ENCODE measurements at places on chromosomes 1 and 21.
A peak's percentile ranks its signal among the peaks of the same experiment; 100 is the strongest.

DNA sequence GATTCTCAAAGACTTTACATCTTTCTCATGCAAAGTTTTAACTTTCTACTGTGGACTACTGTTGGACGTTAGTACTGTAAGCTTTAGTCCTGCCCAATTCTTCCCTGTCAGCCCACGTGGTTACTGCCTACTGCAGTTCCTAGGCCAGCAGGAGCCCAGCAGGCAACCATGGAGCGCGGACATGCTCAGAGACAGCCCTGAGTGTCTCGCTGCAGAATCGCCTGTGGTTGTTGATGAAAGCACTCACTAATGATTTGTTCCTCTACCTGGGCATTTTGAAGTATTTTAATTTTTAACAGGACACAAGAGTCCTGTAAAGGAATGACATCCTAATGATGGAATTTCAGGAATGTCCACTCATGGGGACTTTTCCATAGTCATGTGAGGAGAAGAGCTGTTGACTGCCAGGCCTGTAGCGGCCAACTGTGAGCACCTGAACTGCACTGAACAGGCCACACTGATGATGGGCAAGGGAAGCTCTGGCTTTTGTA, 44.1 kb downstream of the PGBD5 start:
- DNase-seq = no peak

DNA sequence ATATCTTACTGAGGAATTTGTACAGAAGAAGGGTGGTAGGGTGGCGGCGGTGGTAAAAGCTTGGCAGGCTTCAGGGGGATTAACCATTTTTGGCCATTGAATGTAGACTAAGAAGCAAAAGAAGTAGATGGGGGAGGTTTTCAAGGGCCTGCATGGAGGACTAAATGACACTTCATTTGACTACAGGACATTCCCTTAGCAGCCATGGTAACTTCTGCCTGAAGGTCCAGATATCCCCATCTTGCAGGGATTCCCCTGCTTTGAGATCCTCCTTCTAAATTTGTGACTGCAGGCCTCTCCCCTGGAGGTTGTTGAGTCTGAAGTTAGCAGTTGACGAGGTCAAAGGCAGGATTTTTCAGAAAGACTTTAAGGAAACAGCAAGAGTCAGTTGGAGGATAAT, 4.8 kb downstream of the VASH2 start:
- DNase-seq = no peak

GRCh38 chr1:2251363-2251762, 23.2 kb downstream of the SKI start:
- peak; percentile 45 for DNase-seq

DNA sequence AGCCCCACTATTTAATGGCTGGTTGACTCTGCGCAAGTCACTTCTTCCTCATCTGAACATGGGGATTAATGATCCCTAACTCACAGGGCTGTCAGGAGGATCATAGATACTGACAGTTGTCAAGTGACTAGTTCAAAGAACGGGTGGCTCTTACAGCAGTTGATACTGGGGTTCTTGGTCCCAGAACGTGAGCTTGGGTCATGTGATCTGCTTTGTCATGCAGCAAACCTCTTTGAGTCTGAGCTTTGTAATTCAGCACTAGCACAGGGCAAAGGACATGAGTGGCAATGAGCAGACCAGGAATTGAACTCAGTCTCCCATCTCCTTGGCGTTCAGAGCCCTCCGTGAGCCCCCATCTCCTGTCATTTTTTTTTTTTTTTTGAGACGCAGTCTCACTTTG, 64.4 kb downstream of the TRABD2B start:
- DNase-seq = no peak

- DNase-seq = no peak
Observed at GRCh38 chr1:29197993-29198392, 16.3 kb upstream of the SRSF4 start.

GRCh38 chr1:198597690-198598430, 41.0 kb upstream of the PTPRC start:
- DNase-seq = no peak

- no peak for DNase-seq
Observed at GRCh38 chr1:119385650-119386049, 17.1 kb downstream of the HAO2 start.

DNA sequence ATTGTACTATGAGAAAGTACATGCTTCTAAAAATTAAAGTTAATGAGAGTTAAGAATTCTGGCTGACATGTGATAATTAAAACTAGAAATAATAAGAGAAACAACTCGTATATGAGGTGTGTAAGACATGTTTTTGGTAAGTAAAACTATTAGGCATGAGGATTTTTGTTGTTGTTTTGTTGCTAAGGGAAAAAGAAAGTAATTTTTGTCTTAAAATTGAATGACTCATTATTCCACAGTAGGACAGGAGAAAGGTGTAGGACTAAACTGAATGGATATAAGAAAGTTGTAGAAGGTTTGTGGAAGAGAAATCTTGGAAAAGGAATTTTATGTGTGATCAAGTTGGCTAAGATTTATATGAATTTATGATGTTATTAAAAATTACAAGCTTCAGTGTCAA, 54.8 kb downstream of the TBX19 start:
- no peak for DNase-seq

GRCh38 chr1:211986628-211987254, 48.6 kb downstream of the INTS7 start:
- no peak for DNase-seq

GRCh38 chr21:40173816-40174215, 306.6 kb downstream of the PCP4 start:
- DNase-seq = no peak

GRCh38 chr1:45960930-45961715, 157.7 kb downstream of the MAST2 start:
- no peak for DNase-seq

DNA sequence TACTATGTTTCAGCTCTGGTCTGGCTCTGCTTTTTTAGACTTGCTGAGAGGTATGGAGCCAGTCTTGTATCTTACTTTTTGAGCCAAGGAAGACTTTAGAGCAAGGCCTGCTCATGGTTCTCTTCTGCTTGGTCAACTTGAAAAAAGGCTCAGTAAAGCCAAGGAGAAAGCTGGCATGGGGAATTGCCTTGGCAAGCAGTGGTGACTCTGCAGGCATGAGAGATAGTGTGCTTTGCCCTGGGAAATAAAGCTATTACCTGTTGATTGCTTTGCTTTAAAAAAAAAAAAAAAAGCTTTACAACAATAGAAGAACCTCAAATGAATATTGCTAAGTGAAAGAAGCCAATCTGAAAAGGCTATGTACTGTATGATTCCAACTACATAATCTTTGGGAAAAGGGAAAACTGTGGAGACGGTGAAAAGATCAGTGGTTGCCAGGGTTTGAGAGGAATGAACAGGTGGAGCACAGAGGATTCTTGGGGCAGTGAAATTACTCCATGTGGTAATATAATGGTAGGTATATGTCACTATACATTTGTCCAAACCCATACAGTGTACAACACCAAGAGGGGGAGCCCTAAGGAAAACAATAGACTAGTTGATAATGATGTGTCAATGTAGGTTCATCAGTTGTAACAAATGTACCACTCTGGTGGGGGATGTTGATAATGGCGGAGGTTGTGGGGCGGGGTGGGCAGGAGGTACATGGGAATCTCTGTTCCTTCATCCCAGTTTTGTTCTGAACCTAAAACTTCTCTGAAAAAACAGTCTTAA, 87.6 kb downstream of the HMCN1 start:
- no peak for DNase-seq

DNA sequence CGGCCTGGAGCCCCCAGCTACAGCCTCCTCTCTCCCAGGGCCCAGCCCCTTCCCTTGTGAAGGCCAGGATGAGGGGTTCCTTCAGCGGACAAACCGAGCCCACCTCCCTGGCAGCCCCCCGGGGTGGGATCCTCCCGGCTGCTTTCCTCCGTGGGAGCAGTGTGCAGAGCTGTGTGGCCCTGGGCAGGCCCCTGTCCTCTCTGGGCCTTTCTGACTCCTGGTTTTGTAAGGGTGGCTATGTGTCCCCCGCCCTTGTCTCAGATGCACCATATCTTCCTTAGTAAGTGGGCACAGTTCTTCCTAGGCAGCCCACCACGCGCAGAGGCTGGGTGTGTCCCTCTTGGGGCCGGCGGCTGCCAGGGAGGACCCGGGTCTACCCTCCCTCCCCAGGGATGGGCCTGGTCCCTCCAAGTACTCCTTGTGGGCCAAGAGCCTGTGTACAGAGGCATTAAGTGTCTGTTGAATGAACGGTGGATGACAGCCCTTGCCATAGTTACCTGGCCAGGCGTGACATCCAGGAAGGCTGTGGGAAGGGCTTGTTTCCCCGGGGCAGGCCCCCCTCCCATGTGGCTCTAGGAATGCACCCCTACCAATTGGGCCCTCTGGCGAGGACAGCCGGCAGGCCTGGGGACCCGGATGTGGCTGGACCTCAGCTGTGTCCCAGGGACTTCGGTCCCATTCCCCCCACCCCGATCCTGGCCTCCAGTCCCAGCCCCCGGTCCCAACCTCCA, 3.8 kb downstream of the SMIM1 start:
- peak; percentile 46 for DNase-seq

DNA sequence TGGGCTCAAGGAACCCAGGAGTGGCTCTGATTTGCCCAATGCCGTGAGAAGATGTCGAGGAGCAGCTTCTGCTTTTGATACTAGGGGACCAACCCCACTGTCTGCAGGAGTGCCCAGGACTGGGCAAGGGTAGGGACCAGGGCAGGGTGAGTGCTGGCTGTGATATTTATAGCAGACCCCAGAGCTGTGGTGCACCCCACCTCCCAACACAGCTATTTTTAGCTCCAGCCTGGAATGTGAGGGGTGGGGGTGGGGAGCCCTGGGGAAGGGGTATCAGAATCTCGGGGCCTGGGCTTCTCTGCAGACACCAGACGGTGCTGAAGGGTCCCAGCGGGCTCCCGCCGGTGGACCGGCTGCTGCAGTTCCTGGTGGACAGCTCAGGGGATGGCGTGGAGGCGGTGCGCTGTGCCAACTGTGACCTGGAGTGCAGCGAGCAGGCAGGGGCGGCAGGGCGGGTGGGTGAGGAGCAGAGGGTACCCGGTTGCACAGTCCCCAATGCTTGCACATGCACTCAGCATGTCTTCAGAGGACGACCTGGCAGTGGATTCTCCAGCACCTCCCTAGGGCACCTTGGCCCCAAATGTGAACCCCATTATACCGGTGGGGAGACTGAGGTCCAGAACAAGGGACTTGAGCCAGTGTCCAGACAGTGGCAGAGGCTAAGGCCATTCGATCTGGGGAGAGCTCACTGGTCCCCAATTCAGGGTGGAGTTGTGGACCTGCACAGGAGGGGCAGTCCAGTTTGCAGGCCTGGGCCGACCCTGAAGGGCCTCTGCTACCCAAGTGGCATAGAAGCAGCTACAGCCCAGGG, 1.4 kb downstream of the RNF207 start:
- peak; percentile 80 for DNase-seq

GRCh38 chr1:239349699-239350098, 36.7 kb upstream of the CHRM3 start:
- DNase-seq = no peak

GRCh38 chr1:44237721-44238457, 24.6 kb downstream of the DMAP1 start:
- DNase-seq = no peak

- no peak for DNase-seq
Observed at GRCh38 chr1:154334079-154335024, 9.0 kb downstream of the ATP8B2 start.

- DNase-seq = no peak
Observed at GRCh38 chr21:45779226-45779625, 135.7 kb downstream of the PCBP3 start.

- DNase-seq = no peak
Observed at GRCh38 chr1:244313346-244313745, 138.4 kb downstream of the ADSS2 start.

- no peak for DNase-seq
Observed at GRCh38 chr1:178659789-178660208, 65.2 kb upstream of the RALGPS2 start.

DNA sequence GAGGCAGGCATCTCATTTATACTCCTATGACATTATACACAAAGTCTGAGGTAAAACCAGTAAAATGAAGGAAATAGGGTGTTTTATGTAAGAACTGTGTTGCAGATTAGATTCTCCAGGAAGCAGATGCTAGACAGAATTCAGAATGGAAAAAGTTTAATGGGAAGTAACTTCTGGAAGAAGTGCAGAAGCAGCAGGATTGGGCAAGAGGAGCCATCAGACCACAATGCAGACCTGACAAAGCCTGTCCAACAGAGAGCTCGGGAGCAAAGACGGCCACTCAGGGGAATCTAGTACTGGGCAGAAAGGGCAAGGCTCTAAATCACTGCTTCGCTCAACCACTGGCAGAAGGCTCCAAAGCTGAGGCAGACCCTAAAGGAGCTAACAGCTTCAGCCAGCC, 33.7 kb downstream of the FBXO42 start:
- peak; percentile 58 for DNase-seq

DNA sequence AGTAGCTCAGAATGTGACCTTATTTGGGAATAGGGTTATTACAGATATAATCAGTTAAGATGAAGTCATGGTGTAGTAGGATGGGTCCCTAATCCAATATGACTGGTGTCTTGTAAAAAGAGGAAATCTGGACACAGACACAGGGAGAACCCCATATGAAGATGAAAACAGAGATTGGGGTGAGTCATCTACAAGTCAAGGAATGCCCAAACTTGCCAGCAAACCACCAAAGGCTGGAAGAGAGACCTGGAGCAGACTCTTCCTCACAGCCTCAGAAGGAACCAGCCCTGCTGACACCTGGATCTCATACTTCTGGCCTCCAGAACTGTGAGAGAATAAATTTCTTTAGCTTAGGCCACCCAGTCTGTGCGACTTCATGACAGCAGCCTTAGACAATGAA, 29.9 kb downstream of the KRTAP19-8 start:
- DNase-seq = no peak

GRCh38 chr1:235068158-235069121, 60.2 kb downstream of the TOMM20 start:
- peak; percentile 68 for DNase-seq

GRCh38 chr1:207362962-207363860, 41.7 kb downstream of the CD55 start:
- DNase-seq = no peak

GRCh38 chr1:182080955-182081582, 19.6 kb upstream of the ZNF648 start:
- no peak for DNase-seq

GRCh38 chr1:173424143-173424542, 53.0 kb upstream of the PRDX6 start:
- DNase-seq = no peak

DNA sequence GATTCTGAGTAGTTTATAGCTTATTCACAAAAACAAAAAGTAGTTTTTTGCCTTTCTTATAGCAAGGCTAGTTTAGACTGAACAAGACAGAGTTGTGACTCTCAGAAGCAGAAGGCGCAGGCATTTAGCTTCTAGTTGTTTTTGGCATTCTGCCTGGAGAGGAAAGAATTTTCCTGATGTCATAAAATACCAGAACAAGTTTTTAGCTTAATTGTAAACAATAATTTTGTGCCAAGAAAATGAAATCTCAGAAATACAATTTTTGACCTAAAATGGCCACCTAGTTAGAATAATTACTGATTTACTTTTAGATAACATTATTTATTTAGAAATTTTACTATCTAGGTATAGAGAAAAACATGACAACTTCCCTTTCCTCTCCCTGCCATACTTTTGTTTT, 1.0 kb downstream of the DNAJB4 start:
- no peak for DNase-seq

GRCh38 chr1:26723013-26723991, 27.5 kb downstream of the ARID1A start:
- DNase-seq = peak; percentile 89

- DNase-seq = no peak
Observed at GRCh38 chr1:31443673-31444072, 30.7 kb downstream of the SERINC2 start.

Data from right cardiac atrium (tissue), 5 donors.